ENCODE measurements at places on chromosomes 2 and 18.

- no peak for DNase-seq
These were observed 18.2 kb downstream of the DBI start for GRCh38 chr2:119384971-119385370.

- DNase-seq: peak; percentile 83
These were observed 11.2 kb downstream of the COPS8 start for GRCh38 chr2:237096911-237097310.

DNA sequence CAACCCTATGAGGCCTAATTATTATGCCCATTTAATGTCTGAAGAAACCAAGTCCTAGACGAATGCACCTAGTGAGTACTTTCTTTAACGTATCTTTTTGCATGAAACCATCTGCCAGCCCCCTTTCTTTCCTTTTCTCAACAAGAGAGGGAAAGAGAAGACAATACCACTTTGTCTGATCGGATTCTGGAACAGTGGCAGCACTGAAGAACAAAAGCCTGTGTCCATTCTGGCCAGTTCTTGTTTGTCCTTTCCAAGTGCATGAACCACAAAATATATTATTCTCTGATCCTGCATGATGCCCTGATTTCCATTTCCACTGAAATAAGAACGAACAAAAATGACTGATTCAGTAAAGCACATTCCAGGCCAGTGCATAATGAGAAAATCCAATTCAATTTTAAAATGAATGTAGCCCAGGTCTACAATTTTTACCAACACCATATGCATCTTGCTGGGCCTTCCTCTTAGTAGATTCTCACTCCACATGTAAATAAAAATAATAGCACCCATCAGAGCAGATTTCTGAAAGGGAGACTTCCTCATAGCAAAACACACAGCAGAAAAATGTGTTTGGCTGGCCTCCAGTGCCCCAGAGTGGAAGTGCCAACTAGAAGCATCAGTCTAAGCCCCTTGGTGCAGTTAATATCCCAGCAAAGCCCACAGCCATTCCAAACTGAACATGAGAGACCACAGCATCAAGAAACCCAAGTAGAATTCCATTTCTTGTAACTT is 422.6 kb upstream of the ID2 start:
- DNase-seq: no peak

DNA sequence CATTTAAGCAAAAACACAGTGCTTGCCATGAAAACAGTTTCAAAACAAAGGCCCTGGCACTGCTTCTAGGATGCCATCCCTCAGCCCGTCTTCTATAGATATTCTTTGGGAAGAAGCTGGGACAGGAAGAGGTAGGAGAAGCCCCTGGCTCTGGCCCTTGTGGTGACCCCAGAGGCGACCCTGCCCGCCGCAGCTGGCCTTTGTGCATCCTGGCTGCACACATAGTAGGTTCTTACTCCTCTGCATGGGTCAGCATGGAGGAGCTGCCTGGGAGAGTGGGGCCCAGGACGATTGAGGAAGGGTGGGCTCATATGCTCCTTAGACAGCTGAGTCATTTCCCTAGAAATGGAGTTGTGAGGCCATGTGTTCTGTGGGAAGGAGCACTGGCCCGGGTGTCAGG is 44.4 kb upstream of the OTOF start:
- no peak for DNase-seq

- DNase-seq: no peak
These were observed 260.7 kb upstream of the KLHL29 start for GRCh38 chr2:23124214-23124750.

GRCh38 chr2:237205043-237205541 is 119.4 kb downstream of the COPS8 start:
- peak; percentile 60 for DNase-seq

DNA sequence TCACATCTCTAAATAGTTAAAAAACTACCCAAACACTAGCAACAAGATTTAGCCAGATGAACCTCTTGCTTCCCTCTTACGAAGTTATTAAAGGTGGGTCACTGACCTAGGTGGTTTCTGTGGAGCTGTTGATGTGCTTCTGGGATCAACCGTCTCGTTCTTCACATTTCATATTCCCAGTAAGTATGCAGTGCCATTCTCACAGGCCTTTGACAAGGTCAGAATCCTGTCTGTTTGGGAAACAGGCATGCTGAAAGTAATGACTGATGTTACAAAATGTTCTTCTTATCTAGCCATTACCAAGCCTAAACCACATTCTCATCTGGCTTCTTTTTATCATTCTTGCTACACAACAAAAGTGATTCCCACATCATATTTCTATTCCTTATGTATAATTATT is 70.3 kb downstream of the WDR7 start:
- DNase-seq: no peak

GRCh38 chr2:144424559-144425240 is 95.2 kb downstream of the ZEB2 start:
- no peak for DNase-seq

Measured in AG10803 (cell line).